Thoracic aorta (tissue), 2 donors: ENCODE measurements at places on chromosomes 7 and 10.

GRCh38 chr10:15339892-15340291 lies 31.2 kb downstream of the FAM171A1 start:
- DNase-seq, result no peak

- no peak for DNase-seq
These were observed 80.7 kb upstream of the RPA3 start for GRCh38 chr7:7799138-7799537.

- no peak for DNase-seq
These were observed 6.9 kb upstream of the ORAI2 start for GRCh38 chr7:102426268-102427018.

- DNase-seq, result no peak
These were observed 105.5 kb downstream of the TES start for GRCh38 chr7:116315803-116316202.

- no peak for DNase-seq
These were observed 127.2 kb downstream of the SRI start for GRCh38 chr7:88092676-88092999.

DNA sequence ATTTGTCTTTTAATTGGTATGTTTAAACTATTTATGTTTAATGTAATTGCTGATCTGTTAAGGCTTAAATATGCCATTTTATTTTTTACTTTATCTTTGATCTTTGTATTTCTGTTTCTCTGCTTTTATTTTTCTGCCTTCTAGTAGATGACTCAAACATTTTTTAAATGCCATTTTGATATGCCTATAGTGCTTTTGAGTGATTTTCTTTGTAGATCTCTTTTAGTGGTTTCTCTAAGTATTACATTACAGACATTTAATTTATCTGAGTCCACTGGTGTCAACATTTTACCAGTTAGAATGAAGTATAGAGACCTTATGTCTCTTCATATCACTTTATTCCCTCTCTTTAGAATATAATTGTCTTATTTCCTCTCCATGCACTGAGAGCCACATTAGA lies 32.7 kb downstream of the IL6 start:
- no peak for DNase-seq

GRCh38 chr7:37346761-37347160 lies 101.9 kb downstream of the ELMO1 start:
- DNase-seq, result no peak

- no peak for DNase-seq
These were observed 102.6 kb upstream of the HABP2 start for GRCh38 chr10:113450046-113450804.

GRCh38 chr7:96266580-96266979 lies 55.3 kb downstream of the SLC25A13 start:
- DNase-seq, result no peak

DNA sequence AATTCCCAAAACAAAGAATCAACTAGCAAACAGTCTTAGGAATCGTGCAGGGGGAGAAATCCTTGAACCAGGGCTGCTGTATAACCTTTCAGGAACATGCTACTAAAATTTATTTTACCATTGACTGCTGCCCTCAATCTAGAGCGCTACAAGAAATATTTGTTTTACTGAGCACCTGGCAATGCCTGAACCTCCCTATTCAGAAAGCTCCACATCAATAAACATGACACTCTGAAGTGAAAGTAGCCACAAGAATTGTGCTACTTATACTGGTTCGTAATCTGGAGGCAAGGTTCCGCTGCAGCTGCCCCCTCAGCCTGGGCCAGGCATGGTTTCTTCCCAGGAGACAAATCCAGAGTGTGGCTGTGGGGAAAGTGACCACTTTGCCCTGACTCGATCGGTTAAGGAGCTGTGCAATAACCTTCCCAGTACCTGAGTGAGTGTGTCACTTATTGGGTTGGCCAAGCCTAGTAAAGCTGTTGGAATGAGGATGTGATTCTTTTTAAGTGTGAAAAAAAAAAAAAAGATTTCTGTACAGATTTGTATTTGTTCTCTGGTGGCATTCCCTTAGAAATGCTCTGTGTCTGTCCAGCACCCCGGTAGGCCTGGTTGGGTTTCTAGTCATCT lies 7.7 kb downstream of the VWA2 start:
- no peak for DNase-seq

GRCh38 chr10:117928741-117929140 lies 118.0 kb downstream of the RAB11FIP2 start:
- no peak for DNase-seq

GRCh38 chr10:26483554-26483953 lies 45.4 kb downstream of the APBB1IP start:
- DNase-seq, result no peak

GRCh38 chr10:4643471-4643870 lies 182.5 kb upstream of the AKR1E2 start:
- DNase-seq, result no peak

DNA sequence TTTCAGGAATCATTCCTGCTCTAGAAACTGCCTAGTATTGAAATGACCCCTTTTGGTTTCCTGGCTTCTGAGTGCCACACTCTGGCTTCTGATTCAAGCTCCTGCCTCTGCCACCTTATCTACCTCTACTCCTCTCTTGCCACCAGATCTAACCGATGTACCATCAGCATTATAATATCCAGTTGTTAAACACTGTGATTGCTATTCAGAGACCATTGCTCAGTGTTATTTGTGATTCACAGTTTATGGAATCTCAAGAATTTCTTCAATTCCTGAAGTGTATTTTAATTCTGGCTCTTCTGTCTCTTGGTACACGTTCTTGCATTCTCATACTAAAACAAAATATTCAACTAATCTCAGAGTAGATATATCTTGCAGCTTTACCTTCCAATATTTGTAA lies 88.7 kb downstream of the DYNC1I1 start:
- DNase-seq, result no peak

GRCh38 chr7:13288516-13288915 lies 601.1 kb downstream of the ARL4A start:
- no peak for DNase-seq

GRCh38 chr7:143408252-143408685 lies 387 bp downstream of the EPHA1 start:
- DNase-seq, result no peak

GRCh38 chr7:17340655-17341054 lies 42.2 kb downstream of the AHR start:
- DNase-seq, result no peak

DNA sequence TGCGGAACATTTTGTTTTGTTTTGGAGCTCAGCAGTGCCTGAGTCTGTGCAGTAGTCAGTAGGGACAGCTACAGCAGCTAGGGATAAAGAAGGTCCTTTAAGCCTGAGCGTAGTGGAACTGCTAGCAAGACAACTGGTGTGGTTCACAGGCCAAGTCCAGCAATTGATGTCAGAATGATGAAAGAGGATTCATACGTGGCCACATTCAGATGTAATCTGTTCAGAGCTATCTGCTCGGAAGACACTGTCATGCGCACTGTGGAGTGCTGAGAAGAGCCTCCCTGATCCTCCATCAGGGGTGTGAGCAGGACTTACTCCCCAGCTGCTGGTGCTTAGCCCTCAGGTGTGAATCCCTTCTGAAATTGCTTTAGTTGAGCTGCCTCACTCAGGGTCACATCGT lies 79.6 kb upstream of the ANKRD1 start:
- DNase-seq, result no peak

GRCh38 chr7:100008525-100008924 lies 6.9 kb upstream of the ZKSCAN1 start:
- DNase-seq, result no peak

GRCh38 chr10:114772496-114773196 lies 48.9 kb upstream of the FHIP2A start:
- no peak for DNase-seq

- DNase-seq, result no peak
These were observed 70.6 kb upstream of the NXPH1 start for GRCh38 chr7:8362723-8363369.

DNA sequence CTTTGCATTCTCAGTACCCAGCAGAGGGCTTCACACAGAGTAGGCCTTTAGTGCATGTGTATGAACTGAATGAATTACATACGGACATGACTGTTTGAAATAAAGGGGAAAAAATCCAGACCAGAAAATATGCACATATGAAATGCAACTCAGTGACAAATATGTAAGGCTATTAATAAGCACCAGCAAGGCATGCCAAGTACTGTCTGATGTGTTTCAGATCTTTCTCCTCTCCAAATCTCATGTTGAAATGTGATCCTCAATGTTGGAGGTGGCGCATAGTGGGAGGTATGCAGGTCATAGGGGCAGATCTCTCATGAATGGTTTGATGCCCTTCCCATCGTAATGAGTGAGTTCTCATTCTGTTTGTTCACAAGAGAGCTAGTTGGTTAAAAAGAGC lies 87.3 kb upstream of the TOMM7 start:
- DNase-seq, result no peak

- DNase-seq, result no peak
These were observed 291.2 kb downstream of the AUTS2 start for GRCh38 chr7:69889338-69889975.

- no peak for DNase-seq
These were observed 25.5 kb upstream of the CAPZA2 start for GRCh38 chr7:116836911-116837310.

- DNase-seq, result no peak
These were observed 45.0 kb upstream of the IFRD1 start for GRCh38 chr7:112405286-112405685.

DNA sequence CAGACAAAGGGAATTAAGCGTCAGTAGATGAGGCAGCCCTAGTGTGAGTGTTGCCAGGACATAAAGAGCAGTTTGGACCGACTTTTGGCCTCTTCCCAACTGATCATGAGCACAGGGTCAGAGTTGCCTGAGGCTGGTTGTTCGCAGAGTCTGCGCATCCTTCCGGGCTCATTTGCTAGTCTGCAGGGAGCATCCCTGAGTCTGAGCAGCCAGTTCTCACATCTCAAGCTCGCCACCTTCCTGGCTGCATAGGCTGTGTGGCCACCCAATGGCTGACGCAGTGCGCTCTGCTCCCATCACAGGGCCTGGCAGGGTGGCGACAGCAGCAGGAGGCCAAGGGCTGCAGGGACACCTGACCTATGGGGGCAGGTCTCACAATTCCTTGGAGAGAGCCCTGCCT lies 5.0 kb downstream of the GAD2 start:
- no peak for DNase-seq

GRCh38 chr7:140694592-140694991 lies 1.9 kb upstream of the NDUFB2 start:
- DNase-seq, result no peak

DNA sequence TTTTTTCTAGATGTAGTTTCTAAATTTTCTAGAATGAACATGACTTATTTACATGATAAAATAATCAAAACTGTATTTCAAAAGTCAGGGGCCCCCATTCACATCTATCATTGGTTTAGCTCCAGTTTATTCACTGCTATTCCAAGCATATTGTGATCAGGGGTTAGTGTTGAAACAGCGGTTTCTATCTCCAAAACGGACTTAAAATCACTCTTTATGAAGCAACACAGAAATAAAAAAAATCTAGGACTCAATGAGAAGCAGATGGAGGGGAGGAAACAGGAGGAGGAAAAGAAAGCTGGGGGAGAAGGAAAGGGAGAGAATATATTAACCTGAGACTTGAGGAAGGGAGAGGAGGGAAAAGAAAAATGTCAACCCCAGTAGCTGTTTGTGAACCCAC lies 14.8 kb upstream of the CH25H start:
- no peak for DNase-seq

DNA sequence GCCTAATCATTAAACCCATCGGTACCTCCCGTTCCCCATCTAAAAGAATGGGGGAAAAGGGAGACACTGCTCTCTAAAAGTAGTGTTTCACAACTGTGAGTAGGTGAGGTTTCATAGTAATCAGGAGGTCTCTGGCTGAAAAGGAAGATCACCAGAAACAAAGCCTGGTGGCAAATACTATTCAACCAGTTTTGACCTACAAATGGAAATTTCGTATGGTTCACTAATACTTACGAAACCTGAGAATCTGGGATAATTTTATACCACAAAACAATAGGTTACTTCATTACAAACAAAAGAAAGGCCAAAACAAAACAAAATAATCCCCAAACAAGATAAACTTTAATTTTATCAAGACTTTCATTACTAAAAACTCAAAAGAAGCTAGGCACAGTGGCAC lies 28.4 kb upstream of the ANLN start:
- no peak for DNase-seq

- DNase-seq, result no peak
These were observed 260.1 kb downstream of the CREB5 start for GRCh38 chr7:28672397-28672797.

DNA sequence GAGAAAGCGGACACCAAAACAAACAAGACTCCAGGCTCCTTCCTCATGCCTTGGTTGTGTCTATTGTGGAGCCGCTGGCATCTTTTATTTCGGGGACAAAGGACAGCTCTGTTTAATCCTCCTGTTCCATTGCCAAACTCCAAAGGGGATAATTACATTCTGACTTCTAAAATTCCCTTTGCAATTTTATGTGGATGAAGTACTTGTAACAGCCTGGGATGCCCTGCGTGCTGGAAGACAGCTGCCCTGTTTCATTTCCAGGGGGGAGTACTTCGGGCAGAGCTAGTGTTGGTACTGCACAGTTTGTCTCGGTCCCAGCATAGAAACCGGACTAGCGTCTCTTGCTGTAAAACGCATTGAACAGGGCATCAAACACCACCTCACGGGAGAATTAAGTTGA lies 90.9 kb downstream of the BAMBI start:
- no peak for DNase-seq

GRCh38 chr7:95398155-95398940 lies 2.2 kb upstream of the PON3 start:
- no peak for DNase-seq

DNA sequence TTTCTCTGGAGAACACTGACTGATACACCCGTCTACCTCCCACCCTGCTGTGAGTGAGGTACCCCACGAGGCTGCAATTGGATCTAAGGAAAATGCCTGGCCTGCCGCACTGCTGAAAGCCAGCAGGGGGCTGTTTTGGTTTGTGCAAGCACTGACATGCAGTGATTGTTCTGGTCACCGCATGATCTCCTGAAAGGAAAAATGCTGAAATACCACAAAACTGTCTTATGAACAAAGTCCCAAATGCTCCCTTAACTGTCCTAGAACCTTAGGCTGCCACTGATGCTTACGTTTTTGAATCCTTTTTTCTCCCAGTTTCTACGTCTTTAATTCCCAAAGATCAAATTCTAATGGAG lies 132.7 kb downstream of the JCAD start:
- DNase-seq, result no peak

DNA sequence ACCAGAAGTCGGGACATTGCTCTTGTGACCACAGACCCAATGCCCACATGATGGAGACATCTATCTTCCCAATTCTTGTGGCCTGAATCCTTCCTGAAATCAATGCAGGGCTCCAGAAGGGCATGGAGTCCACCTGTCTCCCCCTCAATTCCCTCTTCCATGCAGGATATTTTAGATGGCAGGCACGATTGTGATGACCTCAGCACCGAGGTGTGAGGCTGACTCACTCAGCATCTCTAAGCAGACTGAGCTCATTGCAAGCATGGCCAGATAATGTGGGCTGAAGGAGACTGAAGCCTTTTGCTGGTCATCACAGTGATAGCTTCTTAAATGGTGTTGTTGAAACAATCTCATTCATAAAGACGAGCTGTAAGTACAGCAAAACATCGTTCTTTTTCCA lies 374.9 kb upstream of the PODXL start:
- DNase-seq, result no peak

DNA sequence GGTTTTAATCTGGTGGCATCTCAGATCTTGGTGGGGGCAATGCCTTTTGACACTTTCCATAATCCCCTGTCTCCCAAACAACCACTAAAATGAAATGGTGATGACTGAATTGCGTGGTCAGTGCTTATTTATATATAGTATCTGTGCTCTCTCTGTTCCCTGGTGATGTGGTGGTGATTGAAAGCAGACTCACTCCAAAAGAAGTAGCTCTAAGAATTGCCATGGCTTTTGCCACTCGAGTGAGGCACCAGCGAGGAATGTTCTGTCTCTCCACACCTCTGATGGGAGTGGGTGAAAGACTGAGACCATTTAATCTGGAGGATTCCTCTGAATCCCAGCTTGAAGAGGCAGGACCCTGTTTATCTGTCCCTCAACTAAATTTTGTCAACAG lies 2.8 kb downstream of the DUSP5 start:
- no peak for DNase-seq
